ENCODE measurements at places on chromosomes 16 and 17.

DNA sequence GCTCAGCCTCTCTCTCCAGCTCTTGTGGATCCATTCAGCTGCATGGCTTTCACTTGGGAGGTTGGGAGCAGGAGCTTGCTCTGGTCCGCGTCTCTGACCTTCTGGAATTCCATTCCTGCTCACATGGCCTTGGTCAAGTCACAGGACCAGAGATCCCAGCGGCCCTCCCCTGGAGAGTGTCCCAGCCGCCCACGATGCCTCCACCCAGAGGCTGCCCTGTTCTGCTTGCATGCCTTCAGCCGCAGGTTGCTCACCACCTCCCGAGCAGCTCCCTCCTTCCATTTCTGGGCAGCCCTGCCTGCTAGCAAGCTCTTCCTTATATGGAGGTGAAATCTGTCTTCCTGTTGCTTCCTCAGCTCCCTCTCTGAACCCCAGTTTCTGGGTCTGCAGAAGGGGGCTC, 32.6 kb downstream of the RAI1 start:
- DNase-seq: no peak

- no peak for DNase-seq
Observed at GRCh38 chr16:10391339-10391738, 5.5 kb downstream of the ATF7IP2 start.

GRCh38 chr17:53135969-53136368, 686.8 kb upstream of the KIF2B start:
- DNase-seq: no peak

DNA sequence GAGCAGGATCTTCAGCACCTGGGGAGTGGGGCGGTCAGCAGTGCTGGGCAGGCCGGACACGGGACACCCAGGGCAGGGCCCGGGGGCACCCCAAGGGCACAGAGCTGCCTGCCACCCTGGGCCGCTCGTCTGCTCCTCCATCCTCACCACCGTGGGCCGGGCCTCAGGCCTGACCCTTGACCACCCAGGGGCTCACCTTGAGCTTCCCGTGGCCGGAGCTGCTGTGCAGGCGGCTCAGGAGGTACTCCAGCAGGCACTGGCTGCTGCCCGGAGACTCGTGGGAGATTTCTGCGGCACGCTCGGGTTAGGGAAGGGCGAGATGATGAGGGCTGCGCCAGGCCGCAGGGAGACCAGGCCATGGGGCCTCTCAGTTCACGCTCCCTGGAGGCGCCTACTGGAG, 2.1 kb downstream of the TEPSIN start:
- DNase-seq: no peak

- no peak for DNase-seq
Observed at GRCh38 chr17:45920083-45920482, 25.7 kb downstream of the MAPT start.

GRCh38 chr17:45783593-45784292, 377 bp upstream of the CRHR1 start:
- DNase-seq: no peak

DNA sequence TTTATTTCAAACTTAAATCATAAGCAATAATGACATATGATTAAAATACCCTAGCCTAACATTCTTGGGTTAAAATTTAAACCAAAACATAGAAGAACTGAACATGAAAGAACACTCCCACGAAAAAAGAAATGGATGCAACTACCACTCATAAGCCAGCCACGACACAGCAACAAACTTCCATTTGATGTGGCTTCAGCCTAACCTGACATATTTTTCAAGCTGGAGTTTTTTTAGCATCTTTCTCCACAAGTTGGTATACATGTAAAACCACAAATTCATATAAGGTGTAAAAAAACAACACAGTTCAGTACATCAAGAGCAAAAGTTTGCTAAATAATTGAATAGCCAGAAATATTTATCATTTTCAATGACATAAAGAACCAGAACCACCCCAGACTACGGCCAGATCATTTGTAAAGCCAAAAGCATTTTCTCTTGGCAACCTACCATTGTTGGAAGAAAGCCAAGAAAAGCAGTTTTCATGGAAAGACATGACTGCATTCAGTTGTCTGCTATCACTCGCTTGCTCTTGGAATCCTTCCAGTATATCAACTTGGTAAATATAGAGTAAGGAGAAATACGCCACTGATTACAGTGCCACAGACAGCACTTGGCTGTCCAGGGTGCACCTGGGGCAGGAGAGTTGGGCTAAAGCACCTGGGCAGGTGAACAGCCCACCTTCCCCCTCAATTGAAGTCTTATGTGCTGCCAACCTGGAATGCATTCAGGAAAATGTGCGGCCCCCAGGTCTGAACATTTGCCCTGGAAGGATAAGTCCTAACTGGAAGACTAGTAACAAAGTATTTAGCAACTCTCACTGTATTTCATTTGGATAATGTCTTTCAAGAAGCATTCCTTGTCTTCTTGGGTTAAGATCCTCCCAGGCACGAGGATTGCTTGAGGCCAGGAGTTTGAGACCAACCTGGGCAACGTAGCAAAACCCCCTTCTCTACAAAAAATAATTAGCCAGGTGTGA, 60.5 kb downstream of the CREBBP start:
- no peak for DNase-seq

DNA sequence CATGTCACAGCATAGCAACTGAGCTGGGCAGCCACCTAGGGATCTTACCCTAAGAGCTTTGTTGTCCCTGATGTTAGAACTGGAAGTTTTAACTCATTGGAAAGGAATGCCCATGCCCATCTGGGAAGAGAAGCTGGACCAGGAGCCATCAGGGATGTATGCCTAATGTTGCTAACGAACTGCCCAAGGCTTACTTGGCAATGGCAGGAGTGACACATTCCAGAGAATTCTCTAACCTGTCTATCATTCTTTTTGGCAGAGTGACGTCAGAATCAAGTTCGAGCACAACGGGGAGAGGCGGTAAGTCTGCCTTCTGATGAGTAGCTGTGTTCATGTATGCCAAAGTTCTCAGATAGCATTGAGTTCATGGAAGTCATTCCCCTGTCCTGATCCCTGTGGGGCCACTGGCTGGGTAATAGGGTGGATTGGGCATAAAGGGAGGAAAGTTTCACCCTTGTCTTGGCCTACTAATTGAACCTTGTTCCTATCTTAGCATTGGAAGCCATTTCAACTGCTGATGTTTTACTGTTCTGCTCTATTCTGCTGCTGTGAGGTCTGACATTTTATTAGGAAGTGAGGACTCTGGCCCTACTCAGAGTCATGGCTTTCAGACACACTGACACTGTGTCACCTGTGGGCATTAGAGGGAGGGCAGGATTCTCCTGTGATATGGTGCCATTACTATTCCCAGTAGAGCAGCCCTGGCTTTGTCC, 23.7 kb downstream of the MAP3K3 start:
- DNase-seq: no peak

DNA sequence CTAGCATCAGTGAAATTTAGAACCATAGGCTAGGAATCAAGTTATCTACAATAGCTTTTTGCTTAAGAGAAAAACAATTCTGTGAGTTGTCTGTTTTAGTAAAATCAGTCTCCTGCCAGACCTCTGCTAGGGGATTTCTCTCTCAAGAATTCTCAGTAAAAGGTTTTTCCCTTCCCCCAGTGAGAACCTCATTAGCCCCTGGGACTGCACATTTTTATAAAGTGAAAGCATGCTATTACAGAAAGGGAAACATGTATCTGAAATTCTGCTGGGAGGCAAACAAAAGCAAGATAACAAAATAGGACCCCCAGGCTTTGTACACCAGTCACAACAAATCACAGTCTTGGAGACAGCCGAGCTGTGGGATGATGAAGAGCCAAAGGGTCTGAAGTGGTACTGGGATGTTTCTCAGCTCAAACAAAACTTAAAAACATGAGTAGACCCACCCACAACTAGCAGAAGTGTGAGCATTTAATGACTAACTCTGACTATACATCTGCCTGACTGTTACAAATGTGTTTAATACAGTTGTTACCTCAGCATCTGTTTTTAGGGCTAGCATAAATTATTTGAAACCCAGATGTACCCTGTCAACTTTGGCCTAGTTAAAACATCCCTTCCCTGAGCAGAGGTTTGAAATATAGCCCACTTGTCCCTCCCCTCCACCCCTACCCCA, 20.0 kb upstream of the GLG1 start:
- no peak for DNase-seq

GRCh38 chr17:73947966-73948355, 255.5 kb upstream of the RPL38 start:
- no peak for DNase-seq

- DNase-seq: no peak
Observed at GRCh38 chr17:39828443-39828842, 35.7 kb downstream of the IKZF3 start.

GRCh38 chr17:17774009-17774881, 62.5 kb downstream of the SREBF1 start:
- DNase-seq: no peak

GRCh38 chr17:17001076-17001777, 29.3 kb upstream of the TNFRSF13B start:
- no peak for DNase-seq

DNA sequence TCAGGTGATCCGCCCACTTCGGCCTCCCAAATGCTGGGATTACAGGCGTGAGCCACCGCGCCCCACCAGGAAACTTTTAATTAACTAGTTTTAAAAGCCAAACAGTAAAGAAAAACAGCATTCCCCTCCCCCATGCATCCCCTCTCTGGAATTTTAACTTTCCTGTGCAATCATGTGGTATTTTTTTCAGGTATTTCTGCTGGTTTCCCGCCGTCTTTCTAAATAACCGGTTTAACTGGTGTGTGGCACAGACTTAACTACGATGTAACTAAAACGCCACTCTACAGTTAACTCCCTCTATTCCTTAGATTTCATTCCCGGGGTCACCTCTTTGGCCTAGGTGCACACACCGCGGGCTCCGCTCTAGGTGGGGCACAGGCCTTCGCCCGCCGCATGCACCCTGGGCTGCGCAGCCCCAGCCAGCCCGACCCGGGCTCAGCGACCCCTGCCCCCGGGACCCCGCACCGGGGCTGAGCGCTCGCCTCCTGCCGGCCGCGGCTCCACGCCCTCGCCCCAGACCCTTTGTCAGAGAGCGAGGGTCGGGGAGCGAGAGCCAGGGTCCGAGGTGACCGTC, 15.1 kb upstream of the UTP6 start:
- DNase-seq: no peak

- DNase-seq: no peak
Observed at GRCh38 chr16:2768403-2769089, 8.5 kb downstream of the ELOB start.

- no peak for DNase-seq
Observed at GRCh38 chr16:2905988-2906387, 5.7 kb upstream of the FLYWCH1 start.

DNA sequence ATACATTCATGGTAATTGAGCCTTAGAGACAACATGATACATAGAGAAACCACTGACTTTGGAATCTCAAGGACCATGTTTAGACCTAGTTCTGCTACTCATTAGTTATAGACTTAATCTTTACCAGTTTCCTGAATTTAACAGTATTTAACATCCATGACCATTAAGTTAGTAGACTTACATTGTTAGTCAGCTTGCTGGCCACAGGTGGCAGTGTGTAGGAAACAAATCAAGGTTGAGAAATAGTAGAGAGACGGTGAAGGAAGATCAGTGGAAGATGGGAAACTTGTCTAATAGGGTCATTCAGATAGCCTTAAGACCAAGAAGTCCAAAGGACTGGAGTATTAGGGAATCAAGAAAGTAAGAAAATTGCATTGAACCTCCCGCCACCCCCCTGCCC, 31.0 kb downstream of the OMG start:
- DNase-seq: no peak

- no peak for DNase-seq
Observed at GRCh38 chr17:1907216-1907631, 77.4 kb downstream of the RPA1 start.

GRCh38 chr17:79285973-79286372, 211.3 kb downstream of the ENGASE start:
- no peak for DNase-seq

- no peak for DNase-seq
Observed at GRCh38 chr16:70657956-70658355, 11.6 kb downstream of the IL34 start.

GRCh38 chr17:38753071-38753506, 548 bp downstream of the PSMB3 start:
- DNase-seq: no peak

DNA sequence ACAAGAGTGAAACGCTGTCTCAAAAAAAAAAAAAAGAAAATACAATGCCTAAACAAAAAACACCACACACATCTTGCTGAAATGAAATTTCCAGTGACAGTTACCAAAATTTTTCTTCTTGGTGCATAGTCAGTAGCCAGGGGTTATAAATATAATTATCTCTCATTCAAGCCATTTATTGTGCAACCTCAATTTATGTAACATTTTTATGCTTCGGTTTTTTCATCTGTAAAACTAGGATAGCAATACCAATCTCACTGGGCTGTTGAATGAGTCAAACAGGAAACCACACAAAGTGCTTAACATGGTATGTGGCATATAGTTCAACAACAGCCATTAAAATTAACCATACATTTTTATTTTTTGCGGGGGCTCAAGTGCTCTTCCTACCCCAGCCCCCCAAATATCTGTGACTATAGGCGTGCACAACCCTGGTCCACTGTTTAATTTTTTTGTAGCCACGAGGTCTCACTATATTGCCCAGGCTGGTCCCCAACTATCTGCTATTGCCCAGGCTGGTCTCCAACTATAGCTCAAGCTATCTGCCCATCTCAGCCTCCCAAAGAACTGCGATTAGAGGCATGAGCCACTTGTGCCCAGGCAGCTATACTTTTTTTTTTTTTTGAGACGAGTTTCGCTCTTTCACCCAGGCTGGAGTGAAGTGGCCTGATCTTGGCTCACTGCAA, 2.6 kb downstream of the COG4 start:
- DNase-seq: no peak

- DNase-seq: no peak
Observed at GRCh38 chr17:74430706-74431567, 951 bp upstream of the GPRC5C start.

DNA sequence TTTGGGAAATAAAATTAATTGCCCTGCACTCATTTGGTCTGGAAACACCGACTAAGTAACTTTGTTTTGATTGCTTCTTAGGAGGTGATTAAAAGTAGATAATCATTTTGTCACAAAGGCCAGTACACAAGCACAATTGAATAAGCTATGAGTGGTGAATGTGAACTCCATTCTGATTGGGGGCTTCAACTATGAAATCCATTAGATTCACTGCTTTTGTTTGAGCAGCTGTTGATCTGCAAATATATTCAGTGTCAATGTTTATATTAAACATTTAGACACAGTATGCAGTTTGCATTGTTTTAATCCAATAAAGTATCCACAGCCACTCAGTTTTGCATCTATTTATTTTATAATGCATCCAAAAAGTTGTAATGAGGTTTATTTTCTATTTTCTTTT, 817.5 kb downstream of the CDH11 start:
- no peak for DNase-seq

- DNase-seq: no peak
Observed at GRCh38 chr16:83953796-83954576, 946 bp downstream of the OSGIN1 start.

- DNase-seq: no peak
Observed at GRCh38 chr17:49290690-49291359, 60.2 kb upstream of the PHOSPHO1 start.

DNA sequence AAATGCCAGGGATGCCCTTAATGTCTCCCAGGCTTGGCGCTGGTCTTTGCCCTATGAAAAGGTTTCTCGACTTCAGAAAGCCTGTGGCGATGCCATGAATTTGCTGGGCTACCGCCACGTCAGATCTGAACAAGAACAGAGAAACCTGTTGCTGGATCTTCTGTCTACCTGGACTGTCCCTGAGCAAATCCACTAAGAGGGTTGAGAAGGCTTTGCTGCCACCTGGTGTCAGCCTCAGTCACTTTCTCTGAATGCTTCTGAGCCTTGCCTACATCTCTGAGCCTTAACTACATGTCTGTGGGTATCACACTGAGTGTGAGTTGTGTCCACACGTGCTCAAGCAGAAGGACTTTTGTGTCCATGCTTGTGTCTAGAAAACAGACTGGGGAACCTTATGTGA, 11.4 kb downstream of the CHST4 start:
- peak; percentile 9 for DNase-seq

Data from stimulated activated CD8-positive, alpha-beta memory T cell treated with anti-CD3 and anti-CD28 coated beads, Interleukin-4, amount 100 ng/mL, for 24 hours (primary cell).